A549 treated with CORT108297 at 1 μM for 4 hours (cell line): ENCODE measurements at places on chromosomes 2 and 18. TPM values are rescaled to one million over a fixed set of nuclear protein-coding genes. Genes with fewer than 3 reads are reported as not detected.

VIT gene
- total RNA-seq = 0.04 TPM in 1 of 5 replicates, not detected in the others

NEURL3 gene
- total RNA-seq = 0.96 to 2.2 TPM (median 1.4 TPM) in 5 replicates

IL36G gene
- total RNA-seq = not detected in 5 replicates

ASB18 gene
- total RNA-seq = not detected in 5 replicates

NETO1 gene
- total RNA-seq = not detected in 5 replicates

VWC2L gene
- not detected in 5 replicates for total RNA-seq

UGT1A5 gene
- total RNA-seq = not detected in 5 replicates

GRB14 gene
- 5.0 to 6.5 TPM (median 5.7 TPM) in 5 replicates for total RNA-seq

VWA3B gene
- total RNA-seq = 0.06 to 0.26 TPM (median 0.09 TPM) in 5 replicates

GALNT13 gene
- 8.4 to 10.9 TPM (median 9.5 TPM) in 5 replicates for total RNA-seq

LONRF2 gene
- 2.5 to 3.9 TPM (median 3.4 TPM) in 5 replicates for total RNA-seq

AQP12A gene
- not detected in 5 replicates for total RNA-seq

IL36A gene
- not detected in 5 replicates for total RNA-seq

TMEM37 gene
- total RNA-seq = 1.1 to 2.1 TPM (median 1.8 TPM) in 5 replicates

GALNT14 gene
- 44.4 to 51.6 TPM (median 48.4 TPM) in 5 replicates for total RNA-seq

ATOH8 gene
- 5.3 to 10.6 TPM (median 8.1 TPM) in 5 replicates for total RNA-seq

MEIS1 gene
- total RNA-seq = 1.5 to 1.9 TPM (median 1.8 TPM) in 5 replicates

MAB21L4 gene
- 0.08 to 0.21 TPM (median 0.15 TPM) in 4 of 5 replicates, not detected in the other for total RNA-seq

RBMS1 gene
- total RNA-seq = 51.4 to 65.7 TPM (median 61.2 TPM) in 5 replicates

MROH2A gene
- 0.09 to 0.20 TPM (median 0.15 TPM) in 4 of 5 replicates, not detected in the other for total RNA-seq

TNFAIP6 gene
- 1.0 to 2.0 TPM (median 1.4 TPM) in 5 replicates for total RNA-seq

MC2R gene
- total RNA-seq = not detected in 5 replicates

CPLX4 gene
- total RNA-seq = not detected in 5 replicates

GLI2 gene
- 17.1 to 28.0 TPM (median 24.1 TPM) in 5 replicates for total RNA-seq

PSMA8 gene
- not detected in 5 replicates for total RNA-seq

INHBB gene
- 11.9 to 20.8 TPM (median 16.5 TPM) in 5 replicates for total RNA-seq

CNTNAP5 gene
- not detected in 5 replicates for total RNA-seq

KCNE4 gene
- 0.66 to 0.90 TPM (median 0.83 TPM) in 5 replicates for total RNA-seq

PKDCC gene
- 17.1 to 27.3 TPM (median 23.7 TPM) in 5 replicates for total RNA-seq

TTLL4 gene
- 22.8 to 29.3 TPM (median 26.1 TPM) in 5 replicates for total RNA-seq

LMAN2L gene
- 23.0 to 26.0 TPM (median 23.8 TPM) in 5 replicates for total RNA-seq

IL1R2 gene
- total RNA-seq = 0.53 to 0.97 TPM (median 0.68 TPM) in 5 replicates

IL1R1 gene
- 22.9 to 40.2 TPM (median 34.7 TPM) in 5 replicates for total RNA-seq

LAMA1 gene
- 0.03 to 0.17 TPM (median 0.07 TPM) in 5 replicates for total RNA-seq

DDX1 gene
- 121 to 167 TPM (median 123 TPM) in 5 replicates for total RNA-seq

STARD6 gene
- 0.15 TPM in 1 of 5 replicates, not detected in the others for total RNA-seq

NPAS2 gene
- 73.2 to 114 TPM (median 101 TPM) in 5 replicates for total RNA-seq
